SJSA1 (cell line): ENCODE measurements at places on chromosomes 2 and 18. TPM values are rescaled to one million over a fixed set of nuclear protein-coding genes. Genes with fewer than 3 reads are reported as not detected.

GRCh38 chr2:163733956-163734355 is 1.9 kb downstream of the FIGN start:
- no peaks in the 10 kb centered on the region for H3K27me3 ChIP-seq
- peaks cover 6% of the 10 kb centered on the region for H3K36me3 ChIP-seq
- no peak for DNase-seq

GRCh38 chr2:8546612-8547283 is 135.1 kb upstream of the ID2 start:
- H3K4me3 ChIP-seq, result no peak overlapping the region
- H3K27ac ChIP-seq, result no peak overlapping the region
- H3K36me3 ChIP-seq, result no peaks in the 10 kb centered on the region
- DNase-seq, result no peak
- H3K27me3 ChIP-seq, result no peaks in the 10 kb centered on the region

The CLEC4F gene
- total RNA-seq, result not detected in 2 replicates

DNA sequence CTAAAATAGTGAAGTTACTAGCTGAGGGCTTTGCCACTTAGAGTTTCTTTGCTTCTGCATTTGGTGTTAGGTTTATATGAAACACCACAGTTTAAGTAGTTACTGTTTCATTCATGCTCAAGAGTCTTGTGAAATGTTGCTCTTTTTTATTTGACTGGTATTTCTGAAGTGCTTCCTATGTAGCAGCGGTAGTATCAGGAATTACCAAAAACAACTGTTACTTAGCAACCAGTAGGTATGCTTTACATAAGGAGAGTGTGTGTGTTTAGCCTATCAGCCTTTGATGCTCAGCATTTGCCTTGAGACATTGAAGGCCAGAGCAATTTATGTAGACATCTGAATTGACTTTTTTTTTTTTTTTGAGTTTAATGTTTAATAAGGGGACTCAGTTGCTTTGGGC is 3.6 kb downstream of the DIS3L2 start:
- no peak for DNase-seq
- H3K4me1 ChIP-seq, result peaks cover 6% of the 10 kb centered on the region
- peaks cover 3% of the 10 kb centered on the region; the same call in 1 of the 2 replicates for H3K36me3 ChIP-seq
- no peaks in the 10 kb centered on the region for H3K27me3 ChIP-seq

DNA sequence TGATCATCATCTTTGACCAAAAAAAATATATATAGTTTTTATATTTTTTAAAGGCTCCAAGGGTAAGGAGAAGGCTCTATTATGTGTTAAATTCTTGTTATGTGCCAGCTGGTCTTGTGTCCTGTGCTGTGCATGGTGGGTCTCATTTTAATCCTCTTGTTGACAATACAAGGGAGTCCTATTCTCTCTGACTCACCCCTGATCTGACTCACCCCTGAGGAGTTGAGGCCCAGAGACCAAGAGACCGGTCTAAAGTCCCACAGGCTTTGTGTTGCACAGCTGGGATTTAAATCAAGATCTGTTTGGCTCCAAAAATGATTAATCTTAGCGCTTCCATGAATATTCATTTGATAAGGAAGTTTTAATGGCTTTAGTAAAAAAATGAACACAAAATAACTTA is 25.7 kb downstream of the MC2R start:
- no peak overlapping the region for H3K4me3 ChIP-seq
- DNase-seq, result peak; percentile 57
- no peaks in the 10 kb centered on the region for H3K27me3 ChIP-seq
- H3K27ac ChIP-seq, result no peak overlapping the region
- H3K36me3 ChIP-seq, result no peaks in the 10 kb centered on the region

The SPATA3 gene
- not detected in 2 replicates for total RNA-seq

- no peak overlapping the region for H3K4me3 ChIP-seq
- no peak overlapping the region for H3K27ac ChIP-seq
- peaks cover 15% of the 10 kb centered on the region for H3K4me1 ChIP-seq
- H3K27me3 ChIP-seq, result no peaks in the 10 kb centered on the region
These were observed 199.1 kb upstream of the ARL4C start for GRCh38 chr2:234695981-234696380.

DNA sequence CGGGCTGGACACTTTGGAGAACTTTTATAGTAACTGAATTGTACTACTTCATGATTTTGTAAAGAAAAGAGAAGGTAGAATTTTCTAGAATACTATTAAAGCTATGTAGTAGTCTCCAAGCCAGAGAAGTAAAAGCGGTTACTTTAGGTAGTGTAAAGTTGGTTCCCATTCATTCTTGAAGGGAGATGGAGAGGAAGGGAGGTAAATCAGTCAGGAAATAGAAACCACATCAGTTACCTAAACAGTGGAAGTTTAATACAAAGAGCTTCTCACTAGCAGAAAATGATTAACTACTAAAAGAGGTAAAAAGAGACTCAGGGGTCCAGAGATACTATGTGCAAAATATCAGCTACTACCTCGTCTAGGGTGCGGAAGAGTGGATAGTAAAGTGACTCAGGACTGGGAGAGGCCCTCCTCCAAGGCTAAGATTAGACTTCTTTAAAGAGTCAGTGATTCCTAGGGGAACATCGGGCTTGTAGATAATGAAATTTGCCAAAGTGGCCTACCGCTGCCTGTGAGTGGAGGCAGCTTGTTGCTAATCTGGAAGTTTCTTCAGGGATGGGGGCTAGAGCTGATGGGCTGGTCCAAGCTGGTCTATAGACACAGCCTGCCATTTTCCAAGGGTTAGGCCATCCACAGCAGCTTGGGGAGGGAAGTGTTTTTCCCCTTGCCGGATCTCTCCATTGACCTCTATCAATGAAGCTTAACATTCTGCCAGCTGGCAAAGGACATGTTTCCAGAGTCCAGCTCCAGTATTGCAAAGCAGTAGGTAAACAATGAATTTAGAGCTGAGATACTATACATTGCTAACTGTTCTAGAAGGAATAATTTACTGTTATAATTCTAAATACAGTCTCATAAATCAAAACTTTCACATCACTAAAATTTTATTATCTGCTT is 246.4 kb upstream of the BOD1L2 start:
- H3K4me1 ChIP-seq, result no peaks in the 10 kb centered on the region
- no peak for DNase-seq
- no peak overlapping the region for H3K27ac ChIP-seq
- no peaks in the 10 kb centered on the region for H3K27me3 ChIP-seq
- no peaks in the 10 kb centered on the region for H3K36me3 ChIP-seq

The ST6GAL2 gene
- not detected in 2 replicates for total RNA-seq

The ADAM17 gene
- 20.5 and 25.2 TPM in 2 replicates for total RNA-seq

The CNDP1 gene
- not detected in 2 replicates for total RNA-seq

GRCh38 chr2:167966937-167967913 is 280.2 kb downstream of the STK39 start:
- H3K4me3 ChIP-seq, result no peak overlapping the region
- no peaks in the 10 kb centered on the region for H3K27me3 ChIP-seq
- no peak for DNase-seq
- H3K4me1 ChIP-seq, result no peaks in the 10 kb centered on the region
- no peak overlapping the region for H3K27ac ChIP-seq

DNA sequence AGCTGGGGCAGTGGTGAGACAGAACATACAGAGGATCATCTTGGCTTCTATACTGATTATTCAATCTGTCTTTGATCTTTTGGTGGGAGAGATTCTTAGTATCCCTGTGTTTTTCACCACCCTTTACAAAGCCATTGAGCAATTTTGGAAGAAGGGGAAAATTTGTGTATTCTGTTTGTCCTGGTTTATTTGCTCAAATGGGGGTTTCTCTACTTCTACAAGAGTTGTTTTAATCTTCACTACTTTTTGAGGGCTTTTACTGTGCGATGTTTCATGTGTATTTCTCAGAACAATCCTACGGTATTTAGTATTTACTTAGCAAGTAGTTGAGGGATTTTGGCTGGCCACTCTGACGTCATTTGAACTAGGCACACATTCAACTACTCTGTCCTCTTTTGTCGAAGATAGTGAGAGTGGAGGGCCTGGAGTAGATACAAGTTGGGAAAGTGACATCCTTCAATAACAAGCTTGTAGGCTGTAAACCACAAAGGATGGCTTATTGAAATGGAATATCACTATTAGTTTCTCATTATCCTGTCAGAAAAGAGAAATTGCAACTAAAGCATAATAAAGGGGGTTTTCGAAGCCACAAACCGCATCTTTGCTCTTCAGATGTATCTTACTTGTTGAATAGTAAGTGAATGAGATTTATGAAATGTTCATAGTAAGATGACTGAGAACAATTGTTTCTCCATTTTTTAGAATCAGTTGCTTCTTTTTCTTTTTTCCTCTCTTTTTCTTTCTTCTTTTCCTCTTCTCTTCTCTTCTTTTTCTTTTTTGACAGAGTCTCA is 24.8 kb downstream of the FMNL2 start:
- DNase-seq, result no peak
- no peak overlapping the region for H3K27ac ChIP-seq
- no peaks in the 10 kb centered on the region for H3K36me3 ChIP-seq
- no peak overlapping the region for H3K4me3 ChIP-seq
- H3K4me1 ChIP-seq, result peaks cover 3% of the 10 kb centered on the region

DNA sequence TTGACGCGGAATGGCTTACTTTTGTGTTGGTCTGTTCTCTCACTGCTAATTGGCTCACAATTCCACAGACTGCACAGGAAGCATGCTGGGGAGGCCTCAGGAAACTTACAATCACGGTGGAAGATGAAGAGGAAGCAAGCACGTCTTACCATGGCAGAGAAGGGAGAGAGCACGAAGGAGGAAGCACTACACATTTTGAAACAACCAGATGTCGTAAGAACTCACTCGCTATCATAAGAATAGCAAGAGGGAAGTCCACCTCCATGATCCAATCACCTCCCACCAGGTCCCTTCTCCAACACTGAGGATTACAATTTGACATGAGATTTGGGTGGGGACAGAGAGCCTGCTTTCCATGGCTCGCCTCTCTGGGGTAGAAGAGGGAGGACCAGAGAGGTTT is 106.2 kb downstream of the KCNF1 start:
- DNase-seq, result no peak
- no peaks in the 10 kb centered on the region for H3K4me1 ChIP-seq
- no peak overlapping the region for H3K4me3 ChIP-seq
- H3K27ac ChIP-seq, result no peak overlapping the region
- H3K36me3 ChIP-seq, result no peaks in the 10 kb centered on the region

GRCh38 chr2:168585700-168586099 is 129.6 kb downstream of the CERS6 start:
- H3K27ac ChIP-seq, result no peak overlapping the region
- DNase-seq, result no peak
- no peak overlapping the region for H3K4me3 ChIP-seq
- H3K27me3 ChIP-seq, result no peaks in the 10 kb centered on the region

The SLC9A4 gene
- total RNA-seq, result not detected in 2 replicates

DNA sequence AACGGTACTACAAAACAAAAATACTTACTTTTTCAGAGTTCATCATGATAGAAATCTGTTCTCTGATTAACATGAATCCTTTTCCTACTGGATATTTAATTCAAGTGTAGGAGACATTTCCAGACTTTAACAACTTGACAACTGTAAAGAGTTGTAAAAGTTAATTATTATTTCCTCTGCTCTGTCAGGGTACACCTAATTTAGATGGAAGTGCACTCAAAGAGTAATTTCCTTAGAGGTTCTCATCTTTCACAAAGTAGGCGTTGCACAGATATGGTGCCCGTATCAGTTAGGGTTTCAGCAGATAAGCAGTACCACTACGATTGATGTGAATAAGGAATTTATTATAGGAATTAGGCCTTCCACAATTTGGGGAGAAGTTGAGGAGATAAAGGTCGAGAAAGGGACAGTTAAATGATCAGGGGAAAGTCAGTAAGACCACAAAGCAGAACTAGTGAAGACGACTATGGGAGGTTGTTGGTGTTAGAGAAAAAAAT is 16.2 kb upstream of the PDE11A start:
- H3K4me3 ChIP-seq, result no peak overlapping the region
- H3K27me3 ChIP-seq, result no peaks in the 10 kb centered on the region
- H3K4me1 ChIP-seq, result no peaks in the 10 kb centered on the region
- H3K27ac ChIP-seq, result no peak overlapping the region
- H3K36me3 ChIP-seq, result no peaks in the 10 kb centered on the region

GRCh38 chr2:128612628-128613027 is 294.0 kb upstream of the HS6ST1 start:
- no peak for DNase-seq
- H3K4me1 ChIP-seq, result no peaks in the 10 kb centered on the region
- no peak overlapping the region for H3K27ac ChIP-seq
- no peak overlapping the region for H3K4me3 ChIP-seq
- no peaks in the 10 kb centered on the region for H3K27me3 ChIP-seq
- no peaks in the 10 kb centered on the region for H3K36me3 ChIP-seq

The CCL20 gene
- total RNA-seq, result not detected in 2 replicates

The OTOS gene
- not detected in 2 replicates for total RNA-seq

DNA sequence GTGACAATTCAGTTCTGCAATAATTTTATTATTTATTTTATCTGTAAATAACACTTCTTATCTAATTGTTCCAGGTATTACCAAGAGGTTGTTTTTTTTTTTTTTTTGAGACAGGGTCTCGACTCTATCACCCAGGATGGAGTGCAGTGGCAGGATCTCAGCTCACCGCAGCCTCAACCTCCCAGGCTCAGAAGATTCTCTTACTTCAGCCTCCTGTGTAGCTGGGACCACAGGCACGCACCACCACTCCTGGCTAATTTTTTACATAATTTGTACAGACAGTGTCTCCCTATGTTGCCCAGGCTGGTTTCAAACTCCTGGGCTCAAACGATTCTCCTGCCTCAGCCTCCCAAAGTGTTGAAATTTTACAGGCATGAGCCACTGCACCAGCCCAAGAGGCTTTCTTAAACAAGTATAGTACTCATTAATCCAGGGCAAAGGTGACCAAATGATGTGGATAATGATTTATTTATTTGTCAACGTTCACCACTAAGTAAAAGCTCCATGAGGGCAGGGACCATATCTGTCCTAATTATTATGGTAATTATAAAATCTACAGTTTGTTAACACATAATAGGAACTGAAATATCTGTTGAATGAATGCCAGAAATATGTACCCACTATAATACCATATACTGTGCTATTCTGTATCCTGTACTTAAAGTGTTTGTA is 12.0 kb downstream of the STK17B start:
- H3K27me3 ChIP-seq, result no peaks in the 10 kb centered on the region
- no peak overlapping the region for H3K4me3 ChIP-seq
- DNase-seq, result no peak
- H3K36me3 ChIP-seq, result peaks cover 62% of the 10 kb centered on the region
- peak overlapping the region; percentile 68 for H3K27ac ChIP-seq
- peaks cover 18% of the 10 kb centered on the region for H3K4me1 ChIP-seq

The LYG1 gene
- total RNA-seq, result 0.37 TPM in 1 of 2 replicates, not detected in the other

GRCh38 chr18:58545338-58546296 is 83.3 kb downstream of the ALPK2 start:
- H3K36me3 ChIP-seq, result peaks cover 52% of the 10 kb centered on the region
- peaks cover 28% of the 10 kb centered on the region for H3K4me1 ChIP-seq
- no peak overlapping the region for H3K4me3 ChIP-seq
- no peak overlapping the region for H3K27ac ChIP-seq
- DNase-seq, result no peak

GRCh38 chr2:16138811-16139662 is 198.7 kb downstream of the MYCN start:
- H3K27ac ChIP-seq, result no peak overlapping the region
- H3K36me3 ChIP-seq, result no peaks in the 10 kb centered on the region
- DNase-seq, result no peak
- no peak overlapping the region for H3K4me3 ChIP-seq

DNA sequence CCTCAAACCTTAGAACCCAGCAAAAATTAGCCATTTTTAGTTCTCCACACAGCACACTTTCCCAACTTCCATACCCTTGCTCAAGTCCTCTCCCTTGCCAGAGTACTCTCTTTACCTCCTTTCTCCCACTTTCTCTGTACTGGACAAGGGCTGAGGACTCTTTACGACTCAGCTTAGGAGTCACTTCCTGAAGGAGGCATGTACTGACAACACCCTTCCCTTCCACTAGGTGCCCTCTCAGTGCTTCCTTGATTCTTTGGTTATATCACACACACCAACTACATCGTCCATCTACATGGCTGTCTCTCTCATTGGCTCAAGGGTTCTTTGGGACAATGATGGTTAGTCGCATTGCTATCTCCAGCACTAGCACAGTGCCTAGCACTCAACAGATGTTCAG is 5.2 kb upstream of the C18orf63 start:
- no peak overlapping the region for H3K4me3 ChIP-seq
- H3K4me1 ChIP-seq, result peaks cover 7% of the 10 kb centered on the region
- H3K27ac ChIP-seq, result no peak overlapping the region
- H3K36me3 ChIP-seq, result no peaks in the 10 kb centered on the region
